Stimulated activated CD4-positive, alpha-beta T cell treated with anti-CD3 and anti-CD28 coated beads, TNF-alpha, amount 100 ng/mL, for 4 hours (primary cell): ENCODE measurements at places on chromosomes 5 and 9.

DNA sequence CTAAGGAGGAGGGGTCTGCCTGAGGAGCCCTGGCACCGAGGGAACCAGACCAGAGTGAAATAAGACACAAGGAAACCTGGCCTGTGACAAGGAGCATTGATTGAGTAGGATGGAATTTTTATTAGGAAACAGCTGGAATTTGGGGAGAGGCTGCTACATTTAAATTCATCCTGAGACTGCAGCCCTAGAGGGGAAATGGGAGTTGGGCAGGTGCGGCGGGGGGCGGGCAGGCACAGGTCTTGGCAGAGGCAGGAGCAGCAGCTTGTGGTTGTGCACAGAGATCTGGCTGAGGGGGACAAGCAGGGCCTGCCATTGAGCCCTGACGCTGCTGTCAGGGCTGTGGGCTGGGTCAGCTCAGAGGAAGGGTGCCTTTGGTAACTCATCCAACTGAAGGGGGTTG is 71.6 kb downstream of the PCDH1 start:
- DNase-seq, result no peak

DNA sequence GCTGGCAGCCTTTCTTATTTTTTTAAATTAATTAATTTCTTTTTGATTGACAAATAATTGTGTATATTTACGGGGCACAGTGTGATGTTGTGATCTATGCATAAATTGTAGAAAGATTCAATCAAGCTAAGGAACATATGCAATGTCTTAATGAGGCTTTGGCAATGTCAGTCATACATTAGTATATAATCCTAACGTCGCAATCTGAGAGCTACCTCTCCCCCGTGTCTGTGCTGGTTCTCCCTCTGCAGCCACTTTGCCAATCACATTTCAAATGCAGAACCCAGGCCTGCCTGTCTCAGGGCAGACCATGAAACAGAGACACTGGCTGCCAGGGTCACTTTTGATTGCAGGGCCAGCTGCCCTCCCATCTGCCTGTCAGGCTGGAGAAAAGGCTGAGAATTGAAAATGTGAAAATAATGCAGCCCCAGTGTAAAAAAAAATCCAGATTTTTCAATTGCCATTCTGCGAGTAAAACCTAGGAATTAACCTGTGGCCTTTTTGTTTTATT is 56.3 kb downstream of the SLC24A2 start:
- no peak for DNase-seq

DNA sequence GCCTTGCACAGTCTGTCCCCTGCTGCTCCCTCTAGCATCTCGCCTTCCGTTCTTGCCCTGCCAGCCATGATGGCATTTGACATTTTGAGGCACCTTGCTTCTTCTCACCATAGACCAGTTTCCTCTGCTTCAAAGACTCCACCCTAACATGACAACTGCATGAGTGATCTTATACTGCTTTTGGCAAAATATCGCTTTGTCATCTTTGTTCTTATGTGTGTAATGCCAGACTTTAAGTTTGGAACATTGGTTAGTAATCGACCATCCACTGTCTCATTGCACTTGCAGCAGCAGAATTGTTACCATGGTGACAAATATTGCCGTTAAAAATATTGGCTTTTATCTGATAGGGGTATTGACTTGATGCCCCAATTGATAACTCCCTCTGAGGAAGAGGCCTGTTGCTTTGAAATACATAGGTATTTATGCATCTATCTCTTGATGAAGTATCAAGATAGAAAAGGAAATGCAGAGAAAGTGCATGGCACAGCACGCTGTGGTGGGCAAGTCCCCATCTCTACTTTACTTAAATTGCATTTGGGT is 6.8 kb downstream of the GARIN3 start:
- no peak for DNase-seq

DNA sequence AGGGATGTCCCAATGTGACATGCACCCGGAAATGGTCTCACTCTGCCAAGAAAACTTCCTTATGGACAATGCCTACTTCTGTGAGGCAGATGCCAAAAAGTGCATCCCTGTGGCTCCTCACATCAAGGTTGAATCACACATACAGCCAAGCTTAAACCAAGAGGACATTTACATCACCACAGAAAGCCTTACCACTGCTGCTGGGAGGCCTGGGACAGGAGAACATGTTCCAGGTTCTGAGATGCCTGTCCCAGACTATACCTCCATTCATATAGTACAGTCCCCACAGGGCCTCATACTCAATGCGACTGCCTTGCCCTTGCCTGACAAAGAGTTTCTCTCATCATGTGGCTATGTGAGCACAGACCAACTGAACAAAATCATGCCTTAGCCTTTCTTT is 37.6 kb upstream of the CCDC152 start:
- DNase-seq, result no peak

DNA sequence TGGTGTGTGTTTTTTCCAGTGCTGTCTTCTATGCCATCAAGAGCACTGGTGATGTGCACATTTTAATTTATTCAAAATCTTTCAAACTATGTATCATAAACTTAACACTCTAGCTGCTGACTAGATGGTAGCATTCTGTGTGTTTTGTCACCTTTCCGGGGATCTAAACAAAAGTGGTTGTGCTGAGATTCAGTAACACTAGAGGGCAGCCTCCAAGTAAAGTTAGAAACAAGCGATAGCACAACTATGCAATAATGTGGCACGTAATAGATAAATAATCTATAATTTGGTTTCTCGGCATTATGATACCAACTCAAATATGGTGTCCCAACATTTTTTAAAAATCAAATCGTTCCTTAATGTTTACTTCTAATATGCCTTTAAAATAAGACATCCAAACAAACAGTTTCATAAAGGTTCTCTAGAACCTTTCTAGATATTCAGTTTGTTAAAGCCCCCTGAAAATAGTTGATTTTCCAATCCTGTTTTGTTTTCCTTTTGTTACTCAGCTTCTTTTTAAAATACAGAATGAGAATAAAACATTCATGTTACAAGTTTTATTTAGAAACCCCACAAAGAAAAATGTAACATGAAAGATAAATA is 16.9 kb downstream of the SEMA6A start:
- no peak for DNase-seq

DNA sequence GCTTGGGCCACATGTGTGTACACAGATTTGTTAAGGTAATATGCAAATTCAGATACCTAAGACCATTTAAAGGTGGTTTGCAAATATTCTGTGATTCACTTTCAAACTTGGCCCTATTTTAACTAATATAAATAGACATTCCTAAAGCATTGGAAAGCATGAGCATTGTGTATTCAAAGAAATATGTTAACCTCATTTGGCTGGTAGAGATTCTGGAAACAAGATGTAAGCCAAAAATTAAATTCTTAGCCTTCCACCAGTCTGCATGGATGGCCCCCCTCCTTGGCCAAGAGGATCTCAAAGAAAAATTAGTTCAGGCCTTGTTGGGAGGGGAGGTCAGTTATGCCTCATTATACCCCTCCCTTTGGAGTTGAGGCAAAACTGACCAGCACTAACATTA is 38.7 kb upstream of the C6 start:
- DNase-seq, result no peak

- DNase-seq, result no peak
Observed at GRCh38 chr9:133665535-133665934, 29.4 kb downstream of the DBH start.

- DNase-seq, result no peak
Observed at GRCh38 chr5:131976414-131977211, 31.1 kb upstream of the MEIKIN start.

DNA sequence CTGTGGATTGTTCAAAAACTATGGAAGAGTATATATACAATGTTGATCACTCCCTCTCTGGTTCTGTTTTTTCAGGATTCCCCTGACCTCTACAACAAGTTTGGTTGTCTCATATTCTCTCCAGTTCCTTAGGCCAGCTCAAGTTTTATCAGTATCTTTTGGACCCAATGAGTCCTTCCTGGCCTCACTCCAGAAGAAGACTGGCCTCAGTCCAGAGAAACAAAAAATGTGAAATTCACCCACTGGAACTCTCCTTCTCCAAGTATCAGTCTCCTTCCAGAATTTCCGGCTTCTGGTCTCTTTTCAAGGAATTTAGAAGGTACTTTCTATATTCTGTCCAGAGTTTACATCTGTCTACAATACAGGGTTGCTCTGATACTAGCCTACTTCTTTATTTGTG is 537.8 kb upstream of the FTMT start:
- DNase-seq, result no peak

DNA sequence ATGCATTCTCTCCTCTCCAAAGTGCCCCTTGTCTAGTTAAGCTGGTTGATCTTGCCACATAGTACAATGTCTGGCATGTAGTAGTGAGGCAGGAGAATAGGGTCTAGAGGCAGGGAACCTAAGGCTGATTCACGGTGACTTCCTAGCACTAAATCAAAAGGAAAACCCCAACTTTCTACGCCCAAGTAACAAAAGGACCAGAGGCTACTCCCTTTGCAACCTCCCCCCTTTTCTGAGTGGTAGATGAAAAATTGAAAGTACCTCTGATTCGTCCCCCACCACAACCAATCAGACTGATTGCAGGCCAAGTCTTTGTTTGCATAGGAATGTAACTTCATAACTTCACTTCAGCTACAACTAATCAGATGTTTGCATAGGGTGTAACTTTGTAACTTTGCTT is 278.8 kb downstream of the PSAT1 start:
- DNase-seq, result no peak

- peak; percentile 59 for DNase-seq
Observed at GRCh38 chr5:170267431-170268152, 30.0 kb downstream of the LCP2 start.

DNA sequence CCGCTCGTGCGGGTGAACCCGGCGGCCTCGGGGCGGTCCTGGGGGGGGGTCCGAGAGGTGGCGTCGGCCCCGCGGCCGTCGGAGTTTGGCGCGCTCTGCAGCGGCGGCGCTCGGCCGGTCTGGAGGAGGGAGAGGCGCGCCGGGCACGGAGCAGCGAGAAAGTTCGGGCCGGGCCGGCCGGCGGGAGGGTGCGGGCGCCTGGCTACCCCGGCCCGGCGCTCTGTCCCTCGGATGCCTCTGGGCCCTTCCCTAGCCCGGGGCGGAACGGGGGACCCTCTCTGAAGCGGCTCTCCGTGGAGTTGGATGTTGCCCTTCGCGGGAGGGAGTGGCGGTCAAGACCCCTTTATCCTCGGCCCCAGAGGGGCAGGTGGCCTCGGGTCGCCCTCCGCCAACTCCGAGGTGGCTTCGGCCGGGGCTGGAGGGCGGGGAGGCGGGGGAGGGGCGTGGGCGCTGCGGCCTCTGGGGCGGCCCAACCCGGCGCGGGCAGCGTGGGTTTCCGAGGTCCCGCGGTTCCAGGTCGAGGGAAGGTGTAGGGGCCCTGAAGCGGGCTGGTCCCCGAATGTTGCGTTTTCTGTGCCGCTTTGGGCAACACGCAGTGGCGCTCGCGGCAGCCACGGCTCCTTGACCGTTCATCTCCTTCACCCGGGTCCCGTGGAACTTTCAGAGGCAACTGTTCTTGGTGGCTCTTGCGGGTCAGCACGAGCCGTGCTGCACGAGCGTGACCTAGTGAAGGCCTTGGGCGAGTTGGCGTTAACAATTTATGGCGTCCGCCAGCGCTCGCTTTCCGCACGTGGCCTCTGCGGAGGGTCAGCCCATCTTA is 290.5 kb downstream of the DOCK8 start:
- DNase-seq, result no peak

DNA sequence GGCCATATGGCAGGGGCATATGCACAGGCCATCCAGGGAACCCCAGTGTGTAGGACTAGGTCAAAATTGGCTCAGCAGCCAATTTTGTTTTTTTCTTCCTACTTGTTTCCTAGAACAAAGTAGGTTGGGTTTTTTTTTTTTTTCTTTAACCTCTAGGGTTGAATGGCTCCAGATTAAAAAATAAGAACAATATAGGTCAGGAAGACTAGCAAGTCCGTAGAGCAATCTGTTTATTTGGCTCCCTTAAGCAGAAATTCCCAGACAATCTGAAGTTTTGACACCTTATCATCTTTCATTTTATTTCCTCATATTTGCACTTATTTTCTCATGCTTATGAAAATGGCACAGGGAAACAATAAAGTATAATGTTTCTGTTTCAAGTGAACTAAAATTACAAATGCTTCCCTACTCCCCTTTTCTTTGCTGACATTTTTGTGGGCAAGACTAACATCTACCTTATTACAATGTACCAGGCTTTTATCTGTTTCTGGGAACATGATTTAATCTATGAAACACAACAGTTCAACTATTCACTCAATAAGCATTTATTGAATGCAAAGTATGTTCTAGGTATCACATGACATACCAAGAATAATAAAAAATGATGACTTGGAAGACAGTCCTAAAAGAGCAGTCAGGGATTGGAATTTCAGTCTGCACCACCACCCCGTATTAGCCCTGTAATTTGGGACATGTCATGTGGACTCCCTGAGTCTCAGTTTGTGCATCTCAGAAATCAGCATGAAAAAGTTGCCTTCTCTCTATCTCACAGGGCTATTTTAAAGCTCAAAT is 30.5 kb downstream of the TLR4 start:
- DNase-seq, result no peak

- no peak for DNase-seq
Observed at GRCh38 chr5:135369952-135370351, 29.1 kb downstream of the MACROH2A1 start.

DNA sequence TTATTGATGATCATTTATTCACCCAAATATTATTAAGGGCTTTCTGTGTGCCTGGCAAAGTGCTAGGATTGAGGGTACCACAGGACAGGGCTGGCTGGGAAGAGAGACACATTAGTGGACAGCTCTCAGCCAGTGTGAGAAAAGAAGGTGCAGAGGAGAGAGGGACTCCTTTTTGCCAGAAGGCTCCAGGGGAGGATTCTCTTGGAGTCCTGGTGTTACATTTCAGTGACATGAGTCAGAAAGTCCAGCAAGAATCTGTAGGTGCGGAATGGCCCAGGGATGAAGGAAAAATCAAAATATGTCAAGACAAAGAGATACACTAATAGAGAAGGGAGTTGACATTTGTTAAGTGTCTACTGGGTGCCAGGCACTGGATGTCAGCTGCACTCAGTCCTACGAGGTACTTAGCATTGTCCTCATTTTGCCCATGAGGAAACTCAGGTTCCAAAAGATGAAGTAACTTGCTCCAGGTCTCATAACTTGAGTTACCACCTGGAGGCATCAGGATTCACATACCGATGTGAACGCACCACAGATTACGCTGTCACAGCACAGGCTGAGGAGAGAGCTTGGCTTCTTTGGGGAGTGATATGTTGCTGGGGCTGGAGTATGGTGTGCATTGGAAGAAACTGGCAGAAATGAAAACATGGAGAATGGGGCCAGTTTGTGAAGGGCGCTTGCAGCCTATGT is 60.5 kb downstream of the RASGRF2 start:
- no peak for DNase-seq

DNA sequence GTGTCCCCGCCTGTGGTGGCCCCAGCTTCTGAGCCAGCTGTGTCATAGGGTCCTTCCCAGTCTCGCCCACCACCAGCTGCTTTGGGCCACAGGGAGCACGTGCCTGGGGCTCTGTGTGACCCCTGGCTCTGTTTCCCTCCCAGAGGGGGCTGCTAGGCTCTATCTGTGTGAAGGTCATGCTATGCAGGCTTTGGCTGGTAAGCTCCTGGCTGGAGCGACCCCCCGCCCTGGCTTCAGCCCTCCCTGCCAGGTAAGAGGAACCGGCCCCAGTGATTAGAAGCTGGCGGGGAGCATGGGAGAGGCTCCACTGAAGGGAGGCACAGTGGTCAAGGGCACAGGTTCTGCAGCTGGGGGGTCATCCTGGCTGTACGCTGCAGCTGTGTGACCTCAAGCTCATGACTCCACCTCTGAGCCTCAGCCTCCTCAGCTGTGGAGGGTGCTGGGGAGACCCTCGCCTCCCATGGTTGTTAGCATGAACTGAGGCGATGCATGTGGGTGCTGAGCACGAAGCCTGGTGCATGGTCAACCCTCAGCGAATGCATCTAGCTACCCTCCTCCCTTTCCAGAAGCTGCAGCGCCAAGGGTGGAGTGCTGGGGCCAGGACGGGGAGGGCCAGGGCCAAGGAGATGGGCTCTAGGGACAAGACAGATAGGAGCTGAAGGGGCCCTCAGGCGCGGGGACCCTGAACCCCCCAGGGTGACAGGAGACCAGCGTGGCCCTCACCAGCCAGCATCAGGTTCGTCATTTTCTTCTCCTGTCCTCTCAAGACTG is 163.8 kb upstream of the MVB12B start:
- no peak for DNase-seq
